ENCODE measurements at places on chromosomes 3 and 15.

- DNase-seq = no peak
These were observed 18.1 kb upstream of the SLC41A3 start for GRCh38 chr3:126102011-126102410.

DNA sequence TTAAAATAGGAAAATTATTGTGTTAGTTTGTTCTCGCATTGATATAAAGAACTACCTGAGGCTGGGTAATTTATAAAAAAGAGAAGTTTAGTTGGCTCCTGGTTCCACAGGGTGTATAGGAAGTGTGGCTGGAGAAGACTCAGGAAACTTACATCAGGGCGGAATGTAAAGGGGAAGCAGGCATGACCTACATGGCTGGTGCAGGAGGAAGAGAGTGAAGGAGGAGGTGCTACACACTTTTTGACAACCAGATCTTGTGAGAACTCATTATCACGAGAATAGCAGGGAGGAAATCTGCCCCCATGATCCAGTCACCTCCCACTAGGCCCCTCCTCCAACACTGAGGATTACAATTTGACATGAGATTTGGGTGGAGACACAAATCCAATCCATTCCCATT, 490.7 kb downstream of the RBMS3 start:
- DNase-seq = no peak

DNA sequence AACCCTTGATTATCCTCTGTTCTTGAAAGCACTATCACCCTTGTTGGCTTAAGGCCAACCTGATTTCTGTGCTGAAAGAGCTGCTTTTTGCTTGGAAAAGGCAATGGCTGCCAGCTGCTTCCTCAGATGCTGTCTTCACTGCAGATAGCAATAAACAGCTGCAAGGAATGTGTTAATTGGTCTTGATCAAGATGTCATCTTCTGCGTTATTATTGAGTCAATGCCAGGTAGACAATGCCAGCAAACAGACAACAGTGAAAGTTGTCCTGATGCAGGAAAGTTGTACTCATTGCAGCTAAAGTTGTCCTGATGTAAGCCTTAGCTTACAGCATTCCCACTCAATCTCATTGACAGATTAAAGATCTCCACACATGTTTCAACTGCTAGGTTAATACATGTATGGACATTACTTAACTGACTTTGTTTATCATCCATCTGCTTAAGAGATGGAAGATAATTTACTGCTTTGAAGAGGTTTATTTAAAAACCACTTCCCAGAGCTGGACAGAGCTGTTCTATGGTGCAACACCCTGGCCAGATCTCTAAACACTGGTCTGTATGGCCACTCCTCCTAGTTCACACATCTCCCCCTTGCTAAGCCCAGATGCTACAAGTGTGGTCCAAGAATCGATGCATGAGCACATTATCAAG, 251.0 kb upstream of the MCTP2 start:
- no peak for DNase-seq

GRCh38 chr15:100250176-100250800, 91.5 kb downstream of the ADAMTS17 start:
- DNase-seq = no peak

GRCh38 chr3:170811515-170811914, 58.5 kb downstream of the RPL22L1 start:
- DNase-seq = no peak

DNA sequence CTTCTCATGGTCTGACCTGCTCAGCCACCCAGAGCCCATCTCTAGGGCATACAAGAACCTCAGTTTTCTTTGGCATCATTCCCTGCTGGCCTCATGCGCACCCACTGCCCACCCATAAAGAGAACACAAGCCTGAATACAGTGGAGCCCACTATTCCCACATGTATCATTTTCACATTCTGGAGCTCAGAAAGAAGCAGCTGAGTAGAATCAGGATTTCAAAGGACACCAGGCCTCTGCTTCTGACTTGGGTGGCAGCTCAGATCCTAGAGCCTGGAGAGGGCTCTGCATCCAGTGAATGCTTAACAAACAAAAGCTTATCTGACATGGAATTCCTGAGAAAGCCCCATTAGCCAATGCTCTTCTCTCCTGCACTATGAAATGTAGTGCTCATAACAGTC, 34.7 kb downstream of the RBP2 start:
- no peak for DNase-seq
